ENCODE measurements at places on chromosomes 7 and 10.

GRCh38 chr10:123140164-123140982 lies 4.6 kb downstream of the HMX3 start:
- DNase-seq: no peak

DNA sequence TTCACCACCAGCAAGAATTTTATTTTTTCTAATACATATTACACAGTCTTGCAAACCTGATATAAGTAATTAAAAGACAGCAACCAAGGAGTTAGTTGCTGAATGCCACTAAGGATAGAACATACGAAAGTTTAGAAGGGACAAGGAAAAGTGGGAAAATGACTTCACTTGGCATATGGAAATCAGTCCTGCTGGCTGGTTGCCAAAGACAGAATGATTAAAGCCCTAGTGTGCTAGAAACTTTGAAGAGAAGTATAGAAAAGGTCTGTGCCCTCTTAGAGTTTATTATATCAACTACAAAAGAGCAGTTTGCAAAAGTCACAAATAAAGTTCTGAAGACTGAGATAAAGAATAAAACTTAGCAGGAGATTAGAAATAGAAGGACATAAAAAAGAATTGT lies 5.8 kb upstream of the YAE1 start:
- DNase-seq: no peak

DNA sequence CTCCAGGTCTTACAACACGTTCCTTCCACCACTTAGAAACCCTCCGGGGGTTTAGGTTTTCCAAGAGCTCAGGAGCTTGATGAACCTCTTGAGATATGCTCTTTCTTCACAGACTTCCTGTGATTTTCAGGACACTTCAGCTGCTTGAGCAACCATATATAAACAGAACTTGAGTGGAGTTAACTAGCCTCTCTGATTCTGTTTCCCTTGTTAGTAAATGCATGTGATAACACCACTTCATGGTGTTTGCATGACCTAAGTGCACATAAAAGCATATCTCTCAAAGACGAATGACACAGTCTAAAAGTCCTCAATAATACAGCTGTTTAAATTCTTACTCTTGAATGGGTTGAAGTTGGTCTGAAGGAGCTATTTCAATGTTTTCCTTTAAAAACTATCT lies 9.9 kb downstream of the PRR15 start:
- DNase-seq: no peak

DNA sequence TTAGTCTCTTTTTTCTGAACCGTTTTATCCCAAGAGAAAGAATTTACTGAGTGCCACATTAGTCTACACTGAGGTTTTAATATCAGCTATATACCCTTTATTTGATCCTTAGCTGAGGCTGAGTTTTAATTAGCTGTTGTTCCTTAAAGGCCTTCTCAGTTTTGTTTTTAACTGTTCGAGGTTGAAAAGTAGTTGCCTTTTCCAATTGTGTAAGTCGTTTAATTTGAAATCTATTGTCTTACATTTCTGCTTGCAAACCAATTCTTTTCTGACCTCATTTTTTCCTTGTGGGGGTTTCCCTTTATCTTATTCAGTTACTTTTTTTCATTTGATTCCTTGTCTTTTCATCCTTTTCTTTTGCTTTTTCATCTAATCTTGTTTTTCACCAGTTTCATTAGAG lies 30.8 kb downstream of the UMAD1 start:
- no peak for DNase-seq

GRCh38 chr10:117360994-117361667 lies 14.1 kb downstream of the PDZD8 start:
- no peak for DNase-seq

- no peak for DNase-seq
Observed at GRCh38 chr7:103689255-103689654, 243.2 kb upstream of the SLC26A5 start.

- no peak for DNase-seq
Observed at GRCh38 chr7:148412691-148413090, 177.9 kb upstream of the C7orf33 start.

DNA sequence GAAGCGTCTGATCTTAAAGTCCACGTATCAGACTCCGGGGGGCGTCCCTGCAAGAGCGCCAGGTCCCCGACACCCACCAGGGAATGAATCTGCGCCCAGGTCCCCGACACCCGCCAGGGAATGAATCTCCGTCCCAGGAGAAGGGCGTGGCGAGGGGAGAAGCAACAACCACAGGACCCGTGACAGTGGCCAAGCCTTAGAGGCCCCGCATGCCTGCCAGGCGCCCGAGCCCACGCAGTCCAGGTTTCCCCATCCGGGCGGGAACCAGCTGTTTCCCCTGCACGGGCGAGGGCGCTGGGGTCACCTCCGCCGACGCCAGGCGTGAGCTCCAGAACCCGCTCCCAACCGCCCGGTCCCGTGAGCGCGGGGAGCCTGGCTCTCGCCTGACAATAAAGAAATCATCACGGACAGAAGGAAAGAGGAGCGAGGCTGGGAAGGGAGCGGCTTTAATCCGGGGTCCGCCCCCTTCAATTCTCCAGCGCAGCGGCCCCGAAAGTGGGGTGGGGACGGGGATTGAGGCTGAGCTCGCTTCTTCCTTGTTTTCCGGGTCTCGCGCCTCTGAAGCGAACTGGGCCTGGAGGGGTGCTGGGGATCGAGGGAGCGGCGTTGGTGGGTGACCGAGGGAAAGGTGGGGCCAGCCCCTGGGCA lies 29.0 kb upstream of the BMS1 start:
- DNase-seq: no peak

GRCh38 chr7:73623798-73624668 lies at the start of gene MLXIPL:
MLXIPL (minus strand) TSS chr7:73624522; CDS start chr7:73624492, 30 bp downstream.
- DNase-seq: peak; percentile 61

- DNase-seq: no peak
Observed at GRCh38 chr10:123021517-123021916, 12.7 kb downstream of the ACADSB start.

GRCh38 chr7:105742787-105743186 lies 133.6 kb downstream of the ATXN7L1 start:
- no peak for DNase-seq

DNA sequence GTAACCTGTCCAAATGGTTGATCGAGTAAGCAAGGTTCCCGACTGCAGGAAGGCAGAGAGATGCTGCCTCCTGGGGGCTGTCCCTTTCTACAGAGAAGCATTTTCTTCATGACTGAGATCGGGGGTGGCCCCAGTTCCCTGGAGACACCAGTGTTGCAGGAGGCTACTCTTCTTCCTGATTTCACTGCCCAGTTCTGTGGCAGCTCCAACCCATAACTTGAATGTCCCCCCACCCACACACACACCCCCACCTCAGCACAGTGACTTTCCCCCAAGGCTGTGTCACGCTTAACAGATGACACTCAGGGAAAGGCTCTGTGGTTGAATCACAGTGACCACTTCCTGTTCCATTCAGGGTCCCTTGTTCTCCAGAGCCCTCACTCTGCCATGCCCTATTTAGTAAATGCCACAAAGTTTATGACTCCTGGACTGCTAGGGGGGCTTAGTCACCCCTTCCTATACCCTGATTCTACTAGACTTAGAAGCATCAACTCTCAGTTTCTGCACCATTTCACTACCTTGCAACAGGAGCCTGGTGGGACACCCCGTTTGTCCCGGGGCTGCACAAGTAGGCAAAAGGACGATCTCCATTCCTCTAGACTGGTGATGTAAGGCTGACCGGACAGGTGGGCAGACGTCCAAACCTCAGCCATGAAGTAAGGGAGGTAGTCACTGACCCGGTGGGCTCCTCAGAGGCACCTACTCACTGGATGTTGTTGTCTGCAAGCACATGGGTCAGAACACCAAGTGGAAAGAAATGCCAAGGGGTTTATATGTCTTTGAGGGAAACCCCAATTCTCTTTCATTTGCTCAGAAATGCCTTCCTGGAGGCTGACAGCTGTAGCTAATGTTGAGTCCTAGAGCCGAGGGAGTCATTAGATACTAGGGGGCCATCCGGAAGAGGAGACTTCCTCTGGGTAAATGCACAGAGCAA lies 31.3 kb upstream of the SMC3 start:
- DNase-seq: peak; percentile 71

- no peak for DNase-seq
Observed at GRCh38 chr10:112724404-112724991, 225.5 kb upstream of the TCF7L2 start.

GRCh38 chr7:14219125-14219524 lies 229.7 kb upstream of the ETV1 start:
- DNase-seq: no peak

DNA sequence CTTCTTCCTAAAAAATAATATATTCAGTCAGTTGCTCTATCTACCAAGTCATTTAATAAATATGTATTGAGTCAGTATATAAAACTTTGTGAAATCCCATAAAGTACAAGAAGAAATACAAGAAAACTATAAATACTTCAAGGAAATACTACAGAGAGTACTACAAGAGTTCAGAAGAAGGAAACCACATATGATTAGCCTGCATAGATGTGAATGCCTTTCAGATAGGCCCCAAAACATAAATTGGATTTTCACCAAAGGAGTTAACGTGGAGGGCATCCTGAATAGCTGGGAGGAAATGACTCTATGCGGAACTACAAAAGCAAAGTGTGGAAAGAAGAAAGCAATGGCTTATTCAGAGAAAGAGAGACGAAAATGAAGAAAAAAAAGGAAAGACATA lies 120.1 kb downstream of the LRRN3 start:
- DNase-seq: no peak

DNA sequence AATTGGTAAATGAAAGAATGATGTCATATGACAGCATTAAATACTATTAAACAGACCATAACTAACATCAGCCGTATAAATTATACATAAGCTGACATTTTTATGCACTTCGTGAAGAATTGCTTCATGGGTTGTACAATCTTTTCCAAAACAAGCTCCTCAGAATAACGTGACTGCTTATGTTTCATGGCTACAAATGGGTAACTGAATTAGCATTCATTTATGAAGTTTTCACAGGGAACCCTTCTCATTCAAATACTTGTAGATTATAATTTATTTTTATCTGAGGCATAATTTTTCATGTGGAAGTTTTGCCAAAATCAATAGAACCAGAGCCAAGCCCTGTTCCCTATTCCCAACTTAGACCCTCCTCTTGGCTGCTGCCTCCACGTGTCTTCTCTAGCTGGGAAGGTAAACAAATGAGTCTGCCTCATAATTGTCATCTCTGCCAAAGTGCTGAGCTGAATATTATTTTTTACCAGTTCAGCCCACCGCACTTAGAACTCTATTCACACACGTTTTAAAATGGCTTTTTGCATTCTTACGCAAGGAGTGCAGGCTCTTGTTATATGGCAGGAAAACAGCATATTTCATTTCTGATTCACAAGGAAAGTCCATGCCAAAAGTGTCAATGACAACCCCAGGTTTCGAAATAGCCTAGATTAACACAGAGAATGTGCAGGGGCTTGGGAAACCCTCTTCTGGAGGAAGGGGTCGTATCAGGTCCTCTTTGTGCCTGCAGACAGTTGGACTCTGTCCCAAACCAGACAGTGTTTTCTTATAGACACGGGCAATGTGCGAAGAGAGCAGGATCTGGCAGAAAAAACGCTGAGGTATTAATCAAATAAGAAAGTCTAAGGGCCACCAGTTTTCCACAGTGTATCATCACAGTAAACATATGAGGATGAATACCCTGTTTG lies 370.7 kb upstream of the MGMT start:
- no peak for DNase-seq
